ENCODE measurements at places on chromosomes 12 and 14.

- DNase-seq, result no peak
These were observed 54.5 kb upstream of the MMP17 start for GRCh38 chr12:131773582-131774221.

DNA sequence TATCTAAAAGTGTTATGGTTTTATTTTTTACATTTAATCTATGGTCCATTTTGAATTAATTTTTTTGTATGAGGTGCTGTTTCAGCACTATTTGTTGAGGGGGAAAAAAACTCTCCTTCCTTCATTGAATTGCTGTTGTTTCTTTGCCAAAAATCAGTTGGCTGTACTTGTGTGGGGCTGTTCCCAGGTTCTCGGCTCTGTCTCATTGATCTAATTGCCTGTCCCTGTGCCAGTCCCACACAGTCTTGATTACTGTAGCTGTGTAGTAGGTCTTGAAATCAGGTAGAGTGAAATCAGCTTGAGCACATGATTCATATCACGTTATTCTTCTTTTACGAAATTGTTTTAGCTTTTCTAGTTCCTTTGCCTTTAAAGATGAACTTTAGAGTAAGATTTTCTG, 109.7 kb downstream of the ADGRD1 start:
- DNase-seq, result no peak

GRCh38 chr12:108594960-108595710, 2.7 kb downstream of the TMEM119 start:
- no peak for DNase-seq

- no peak for DNase-seq
These were observed 29.6 kb upstream of the HDAC7 start for GRCh38 chr12:47849261-47849660.

DNA sequence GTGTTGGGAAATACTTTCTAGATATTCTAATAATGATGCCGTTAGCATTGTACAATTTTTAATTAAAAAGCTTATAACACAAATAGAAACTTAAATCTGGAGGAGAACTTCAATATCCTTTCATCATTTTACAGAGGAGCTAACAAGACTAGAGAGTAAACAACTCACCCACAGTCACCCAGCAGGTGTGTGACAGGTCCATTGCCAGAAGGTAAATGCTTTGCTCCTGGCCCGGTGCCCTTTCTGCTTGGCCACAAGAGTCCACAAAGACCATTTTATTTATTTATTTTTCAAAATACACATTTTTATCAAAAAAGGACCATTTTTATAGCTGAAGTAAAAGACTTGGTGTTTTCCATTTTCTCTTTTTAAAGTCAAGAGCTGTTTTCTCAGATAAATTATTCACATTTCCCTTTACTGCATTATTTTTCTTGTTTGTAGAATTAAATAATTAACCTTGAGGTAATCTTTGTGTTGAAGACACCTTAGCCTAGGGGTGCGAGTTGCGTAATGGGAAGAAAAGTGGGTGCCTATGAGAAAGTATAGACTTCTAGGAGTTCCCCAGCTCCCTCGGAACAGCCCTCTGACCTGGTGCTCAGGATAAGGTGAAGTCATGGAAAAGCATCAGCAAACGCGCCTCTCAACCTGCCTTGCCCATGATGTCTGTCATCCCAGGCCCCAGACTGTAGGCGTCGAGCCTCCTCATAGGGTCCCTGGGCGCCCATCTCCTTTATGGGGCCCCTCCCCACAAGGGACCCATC, 26.3 kb upstream of the AMIGO2 start:
- DNase-seq, result no peak

GRCh38 chr14:77738559-77739250, 22.3 kb downstream of the SNW1 start:
- no peak for DNase-seq

DNA sequence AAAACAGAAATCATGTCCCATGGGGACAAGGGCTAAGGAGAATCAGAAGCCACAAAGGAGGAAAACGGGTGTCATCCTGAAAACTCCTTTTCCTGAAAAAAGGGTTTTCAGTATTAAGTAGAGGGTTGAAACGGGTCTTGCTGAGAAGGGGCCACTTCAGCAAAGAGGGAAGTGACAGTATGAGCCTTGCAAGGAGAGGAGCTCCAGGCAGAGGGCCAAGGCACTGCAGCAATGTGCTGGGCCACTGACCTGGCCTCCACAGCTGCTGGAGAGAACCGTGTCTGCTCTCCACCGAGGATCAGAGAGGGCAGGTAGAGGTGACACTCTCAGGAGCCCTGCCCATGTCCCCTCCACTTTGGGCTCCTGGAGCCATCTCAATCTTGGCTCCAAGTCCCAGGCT, 103.3 kb downstream of the NCOR2 start:
- DNase-seq, result no peak

DNA sequence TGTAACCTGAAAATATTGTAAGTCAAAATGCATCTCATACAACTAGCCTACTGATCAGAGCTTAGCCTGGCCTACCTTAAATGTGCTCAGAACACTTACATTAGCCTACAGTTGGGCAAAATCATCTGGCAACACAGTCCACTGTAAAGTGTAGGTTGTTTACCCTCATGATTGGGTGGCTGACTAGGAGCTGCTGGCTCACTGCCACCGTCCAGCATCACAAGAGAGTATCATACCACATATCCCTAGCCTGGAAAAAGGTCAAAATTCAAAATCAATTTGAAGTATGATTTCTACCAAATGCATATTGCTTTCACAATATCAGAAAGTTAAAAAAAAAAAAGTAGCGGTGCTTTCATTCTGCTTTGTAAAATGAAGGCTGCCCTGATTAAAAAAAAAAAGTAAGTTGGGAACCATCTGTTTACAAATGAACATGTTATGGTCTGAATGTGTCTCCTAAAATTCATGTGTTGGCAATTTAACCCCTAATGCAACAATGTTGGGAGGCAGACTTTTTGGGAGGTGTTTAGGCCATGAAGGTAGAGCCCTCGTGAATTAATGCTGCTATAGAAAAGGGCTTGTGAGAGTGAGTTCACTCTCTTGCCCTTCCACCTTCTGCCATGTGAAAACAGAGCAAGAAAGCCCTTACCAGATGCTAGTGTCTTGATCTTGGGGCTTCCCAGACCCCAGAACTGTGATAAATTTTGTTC, 211.8 kb downstream of the PPM1H start:
- no peak for DNase-seq

DNA sequence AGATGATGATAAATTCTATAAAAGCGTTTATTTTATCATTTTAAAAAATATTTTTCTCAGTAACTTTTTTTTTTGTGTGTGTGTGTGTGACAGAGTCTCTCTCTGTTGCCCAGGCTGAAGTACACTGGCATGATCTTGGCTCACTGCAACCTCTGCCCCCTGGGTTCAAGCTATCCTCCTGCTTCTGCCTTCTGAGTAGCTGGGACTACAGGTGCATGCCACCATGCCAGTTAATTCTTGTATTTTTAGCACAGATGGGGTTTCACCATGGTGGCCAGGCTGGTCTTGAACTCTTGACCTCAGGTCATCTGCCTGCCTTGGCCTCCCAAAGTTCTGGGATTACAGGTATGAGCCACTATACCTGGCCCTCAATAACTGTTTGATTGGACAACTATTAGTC, 37.2 kb downstream of the PKP2 start:
- DNase-seq, result no peak

DNA sequence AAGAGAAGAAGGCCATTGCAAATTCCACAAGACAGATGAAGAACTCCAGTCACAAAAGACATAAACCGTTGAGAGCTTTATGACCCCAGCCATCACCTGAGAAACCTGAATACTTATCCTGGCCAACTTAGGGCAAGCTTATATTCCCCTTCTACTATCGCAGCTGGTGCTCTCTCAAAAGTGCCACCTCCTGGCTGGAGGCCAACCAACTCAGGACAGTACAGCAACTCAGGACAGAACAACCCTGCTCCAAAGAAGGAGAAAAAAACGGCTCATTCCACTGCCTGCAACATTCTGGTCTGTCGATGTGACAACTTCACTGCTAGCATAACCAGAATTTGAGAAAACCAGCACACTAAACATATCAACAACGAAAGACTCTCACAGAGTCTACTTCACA, 9.7 kb upstream of the KRT6B start:
- DNase-seq, result no peak

GRCh38 chr12:79601908-79602307, 88.9 kb downstream of the PAWR start:
- DNase-seq, result no peak

DNA sequence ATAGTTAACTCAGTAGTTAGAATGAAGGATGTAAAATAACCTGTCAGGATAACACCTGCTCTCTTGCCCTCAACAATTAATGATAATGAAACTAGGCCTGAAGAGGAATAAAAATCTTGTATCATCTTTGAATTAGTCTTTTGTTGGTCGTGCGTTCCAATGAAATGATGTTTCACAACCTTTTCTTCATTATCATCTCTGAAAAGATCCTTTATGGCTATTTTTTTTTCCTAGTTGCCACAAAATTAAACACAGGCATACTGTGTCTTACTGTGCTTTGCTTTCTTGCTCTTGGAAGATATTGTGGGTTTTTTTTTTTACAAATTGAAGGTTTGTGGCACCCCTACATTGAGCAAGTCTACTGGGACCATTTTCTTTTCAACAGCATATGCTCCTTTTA, 128.6 kb downstream of the BICD1 start:
- no peak for DNase-seq

DNA sequence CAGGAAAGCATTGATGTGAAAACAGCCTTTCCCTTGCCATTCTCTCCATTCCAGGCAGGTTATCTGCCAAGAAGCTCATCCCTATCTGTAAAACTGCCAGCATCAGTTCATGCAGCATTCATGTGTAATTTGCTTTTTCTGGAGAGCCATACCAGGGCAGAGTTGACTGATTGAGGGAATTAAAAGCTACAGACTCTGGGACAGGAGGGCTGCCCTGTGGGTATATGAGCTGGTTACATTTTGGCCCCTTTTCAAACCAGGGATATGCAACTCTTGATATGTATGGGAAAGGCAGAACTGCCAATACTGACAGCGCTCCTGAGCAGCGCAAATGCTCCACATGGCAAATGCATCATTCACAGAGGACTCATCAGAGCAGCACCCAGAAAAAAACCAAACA, 53.7 kb downstream of the SYT1 start:
- no peak for DNase-seq

DNA sequence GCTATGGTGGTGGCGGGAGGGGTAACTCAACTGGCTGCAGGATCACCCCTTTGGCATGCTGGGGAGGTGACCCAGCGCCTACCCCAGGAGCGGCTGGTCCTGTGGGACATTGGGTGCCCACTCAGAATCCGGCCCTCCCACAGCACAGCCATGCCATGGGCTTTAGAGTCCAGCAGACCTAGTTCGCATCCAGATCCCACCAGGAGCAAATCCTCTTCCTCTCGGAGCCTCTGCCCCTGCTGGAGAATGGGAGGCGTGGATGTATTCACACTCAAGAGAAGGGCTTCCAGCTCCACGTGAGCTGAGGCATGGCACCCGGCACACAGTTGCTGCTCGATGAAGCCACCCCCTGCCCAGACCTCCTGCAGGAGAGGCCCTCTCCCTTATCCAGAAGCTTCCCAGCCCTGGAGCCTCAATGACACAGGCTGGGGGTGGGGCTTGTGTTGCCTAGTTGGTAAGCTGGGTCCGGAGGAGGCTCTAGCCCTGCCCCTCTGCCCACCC, 17.7 kb downstream of the FAM222A start:
- DNase-seq, result no peak

DNA sequence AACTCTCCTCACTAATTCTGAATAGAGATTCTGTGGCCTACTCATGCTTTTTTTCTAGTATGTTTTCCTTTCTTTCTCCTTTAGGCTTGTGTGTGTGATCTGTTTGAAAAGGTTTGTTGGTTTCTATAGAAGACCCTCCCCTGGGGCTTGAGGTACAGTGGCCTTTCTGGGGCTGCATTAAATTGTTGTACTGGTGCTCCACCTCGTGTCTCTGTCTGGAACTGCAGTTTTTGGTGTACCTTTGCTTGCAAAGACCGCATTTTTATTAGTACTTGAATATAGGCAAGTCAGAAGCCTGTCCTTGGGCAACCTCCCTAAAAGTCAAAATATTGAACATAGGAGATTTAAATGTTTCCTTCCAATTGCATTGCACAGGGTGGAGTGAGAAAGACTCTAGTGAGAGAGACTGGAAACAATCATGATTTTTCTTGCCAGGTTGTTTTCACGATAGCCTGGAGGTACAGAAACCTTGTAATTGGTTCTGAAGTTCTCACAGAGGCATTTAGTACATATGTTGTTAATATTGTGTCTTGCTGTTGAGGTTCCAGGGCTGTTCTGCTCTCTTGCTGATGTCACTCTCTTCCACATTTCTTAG, 39.0 kb downstream of the SLCO1B1 start:
- DNase-seq, result no peak

- no peak for DNase-seq
These were observed 2.9 kb downstream of the IL23A start for GRCh38 chr12:56341616-56342015.

GRCh38 chr12:53145383-53146260, 34.9 kb upstream of the ZNF740 start:
- no peak for DNase-seq

DNA sequence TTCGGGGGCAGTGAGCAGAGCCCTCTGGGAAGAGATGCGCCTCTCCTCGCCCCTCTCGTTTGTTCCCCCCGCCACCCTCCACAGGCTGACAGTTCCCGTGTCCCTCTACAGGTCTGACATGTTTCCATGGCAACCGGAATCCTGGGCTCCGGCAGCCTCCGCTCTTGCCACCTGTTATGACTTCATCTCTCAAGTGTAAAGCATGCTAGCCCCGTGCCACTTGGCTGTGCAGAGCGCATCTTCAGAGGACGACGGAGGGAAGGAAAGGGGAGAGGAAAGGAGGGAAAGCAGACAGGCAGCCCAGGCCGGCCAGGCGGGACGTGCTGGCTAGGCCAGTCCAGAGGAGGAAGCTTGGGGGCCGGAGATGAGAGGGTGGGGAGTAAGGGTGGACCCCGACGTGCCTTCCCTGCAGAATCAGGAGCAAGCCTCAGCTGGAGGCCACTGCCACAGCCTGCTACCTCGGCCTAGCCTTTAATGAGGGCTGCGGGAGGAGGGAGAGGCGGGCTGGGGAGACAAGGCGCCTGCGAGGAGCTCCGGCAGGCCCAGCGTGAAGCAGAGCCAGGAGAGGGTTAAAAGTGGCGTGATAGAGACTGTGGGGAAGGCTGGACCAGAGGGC, 214.3 kb downstream of the DPF3 start:
- DNase-seq, result no peak

GRCh38 chr14:92866901-92867865, 55.8 kb upstream of the CHGA start:
- no peak for DNase-seq

DNA sequence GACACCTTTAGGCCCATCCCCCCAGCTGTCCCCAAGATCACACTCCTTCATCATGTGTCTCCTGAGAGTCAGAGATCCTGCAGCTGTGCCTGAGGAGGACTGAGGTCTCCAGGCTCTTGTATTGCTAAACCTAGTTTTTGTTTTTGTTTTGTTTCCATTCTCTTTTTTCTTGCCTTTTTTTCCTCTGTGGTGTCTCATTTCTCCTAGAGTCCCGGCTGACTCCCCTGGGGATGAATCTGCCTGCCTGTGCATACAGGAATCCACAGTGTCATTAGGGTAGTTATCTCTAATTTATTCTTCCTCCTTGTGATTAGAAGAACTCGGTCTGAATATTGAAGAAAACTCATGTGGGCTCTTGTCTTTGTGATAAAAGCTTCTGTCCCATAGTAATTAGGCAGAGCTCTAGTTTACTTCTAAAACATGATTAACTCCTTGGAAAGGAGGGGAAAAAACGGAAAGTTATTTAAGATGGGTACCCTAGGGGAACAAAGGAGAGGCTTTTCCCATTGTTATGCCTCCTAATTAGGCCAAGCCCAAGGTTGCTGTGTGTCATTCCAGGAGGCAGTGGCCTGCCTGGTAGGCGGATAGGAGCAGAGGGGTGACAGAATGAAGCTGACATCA, 343.2 kb downstream of the ZFP36L1 start:
- no peak for DNase-seq

GRCh38 chr14:60215520-60216420, 33.3 kb upstream of the PPM1A start:
- no peak for DNase-seq

- no peak for DNase-seq
These were observed 39.0 kb downstream of the SLC38A4 start for GRCh38 chr12:46786774-46787173.
